ENCODE measurements at places on chromosomes 4 and X.

DNA sequence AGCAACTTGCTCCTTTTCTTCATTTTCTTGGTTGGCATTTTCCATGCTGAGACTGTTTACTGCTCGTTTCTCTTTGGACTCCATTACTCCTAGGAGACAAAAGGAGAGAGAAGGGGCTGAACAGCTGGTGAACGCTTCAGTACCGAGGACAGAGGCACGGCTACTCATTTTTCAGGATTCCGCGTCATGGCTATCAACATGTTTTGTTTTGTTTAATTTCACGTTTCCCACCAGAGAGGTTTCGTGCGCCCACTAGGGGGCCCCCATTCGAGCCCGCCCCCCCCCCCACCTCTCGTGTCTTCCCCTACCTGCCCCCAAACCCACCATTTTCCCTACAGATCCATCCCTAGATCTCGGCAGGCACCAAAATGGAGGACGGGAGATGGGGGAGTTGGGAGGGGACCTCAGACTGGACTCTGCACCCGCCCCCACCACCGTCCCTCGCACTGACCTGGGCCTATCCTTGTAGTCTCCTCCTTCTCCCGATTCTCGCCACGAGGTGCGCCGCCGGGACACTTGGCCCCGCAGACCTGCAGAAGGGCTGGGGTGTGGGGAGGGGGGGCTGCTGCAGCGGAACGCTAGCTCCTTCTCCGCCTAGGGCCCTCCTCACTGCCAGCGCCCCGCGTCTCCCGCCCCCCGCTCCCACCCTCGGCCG is 653 bp downstream of the BEX1 start:
- peak; percentile 26 for DNase-seq

DNA sequence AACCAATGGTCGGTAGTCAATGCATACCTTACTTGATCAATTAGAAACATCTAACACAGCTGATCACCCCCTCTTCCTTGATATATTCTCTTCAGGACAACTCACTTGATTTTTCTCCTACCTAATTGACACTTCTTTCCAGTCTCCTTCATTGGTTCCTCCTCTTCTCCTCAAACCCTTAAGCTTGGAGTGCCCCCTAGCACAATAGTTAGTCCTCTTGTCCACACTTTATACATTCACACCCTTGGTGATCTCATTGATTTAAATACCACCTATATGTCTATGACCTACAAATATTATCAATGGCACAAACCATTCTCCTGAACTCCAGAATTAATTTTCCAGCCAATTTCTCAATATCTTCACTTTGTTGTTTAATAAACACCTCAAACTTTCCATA is 724.0 kb downstream of the ADGRL3 start:
- DNase-seq: no peak

DNA sequence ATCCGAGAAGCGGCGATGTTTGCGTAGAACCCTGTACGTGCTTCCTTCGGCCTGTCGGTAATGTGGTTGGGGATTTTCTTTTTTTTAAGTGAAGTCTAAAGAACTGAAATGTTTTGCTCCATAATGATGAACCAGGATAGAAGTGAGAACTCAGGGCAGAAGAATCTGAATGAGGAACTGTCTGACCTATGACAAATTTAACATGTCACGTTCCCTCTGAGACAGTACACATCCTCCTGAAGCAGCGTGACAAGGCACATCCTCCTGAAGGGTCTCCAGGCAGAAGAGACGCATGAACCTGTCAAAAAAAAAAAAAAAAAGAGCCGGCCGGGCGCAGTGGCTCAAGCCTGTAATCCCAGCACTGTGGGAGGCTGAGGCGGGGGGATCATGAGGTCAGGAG is 6.2 kb downstream of the CSF2RA start:
- no peak for DNase-seq

DNA sequence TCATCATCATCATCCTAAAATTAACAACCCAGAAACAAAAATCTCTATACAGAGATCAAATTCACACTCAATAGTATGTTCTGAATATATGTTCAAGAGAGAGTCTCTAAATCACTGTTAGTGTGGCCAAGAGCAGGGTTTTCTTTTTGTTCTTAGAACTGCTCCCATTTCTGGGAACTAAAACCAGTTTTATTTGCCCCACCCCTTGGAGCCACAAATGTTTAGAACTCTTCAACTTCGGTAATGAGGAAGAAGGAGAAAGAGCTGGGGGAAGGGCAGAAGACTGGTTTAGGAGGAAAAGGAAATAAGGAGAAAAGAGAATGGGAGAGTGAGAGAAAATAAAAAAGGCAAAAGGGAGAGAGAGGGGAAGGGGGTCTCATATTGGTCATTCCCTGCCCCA is 32.3 kb downstream of the CYBB start:
- no peak for DNase-seq

DNA sequence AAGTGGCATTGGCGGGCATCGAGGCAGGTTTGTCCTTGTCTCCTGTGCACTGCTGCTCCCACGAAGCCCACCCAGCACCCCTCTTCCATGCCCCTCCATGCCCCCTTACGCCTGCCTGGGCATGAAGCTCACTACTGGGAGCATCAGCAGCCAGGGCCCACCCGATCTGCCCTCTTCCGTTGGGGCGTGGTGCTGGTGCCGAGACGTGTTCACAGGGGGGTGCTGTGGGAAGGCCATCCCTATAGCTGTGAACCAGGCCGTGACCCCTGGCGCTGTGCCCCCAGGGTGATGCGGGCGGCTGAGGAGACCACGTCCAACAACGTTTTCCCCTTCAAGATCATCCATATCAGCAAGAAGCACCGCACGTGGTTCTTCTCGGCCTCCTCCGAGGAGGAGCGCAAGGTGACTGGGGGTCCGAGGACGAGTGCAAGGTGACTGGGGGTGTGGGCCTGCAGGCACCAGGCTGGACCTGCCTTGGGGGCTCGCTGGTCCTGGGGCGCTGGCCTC is 19.3 kb upstream of the ADD1 start:
- DNase-seq: no peak

GRCh38 chrX:10310511-10310910 is 153.7 kb downstream of the CLCN4 start:
- no peak for DNase-seq

DNA sequence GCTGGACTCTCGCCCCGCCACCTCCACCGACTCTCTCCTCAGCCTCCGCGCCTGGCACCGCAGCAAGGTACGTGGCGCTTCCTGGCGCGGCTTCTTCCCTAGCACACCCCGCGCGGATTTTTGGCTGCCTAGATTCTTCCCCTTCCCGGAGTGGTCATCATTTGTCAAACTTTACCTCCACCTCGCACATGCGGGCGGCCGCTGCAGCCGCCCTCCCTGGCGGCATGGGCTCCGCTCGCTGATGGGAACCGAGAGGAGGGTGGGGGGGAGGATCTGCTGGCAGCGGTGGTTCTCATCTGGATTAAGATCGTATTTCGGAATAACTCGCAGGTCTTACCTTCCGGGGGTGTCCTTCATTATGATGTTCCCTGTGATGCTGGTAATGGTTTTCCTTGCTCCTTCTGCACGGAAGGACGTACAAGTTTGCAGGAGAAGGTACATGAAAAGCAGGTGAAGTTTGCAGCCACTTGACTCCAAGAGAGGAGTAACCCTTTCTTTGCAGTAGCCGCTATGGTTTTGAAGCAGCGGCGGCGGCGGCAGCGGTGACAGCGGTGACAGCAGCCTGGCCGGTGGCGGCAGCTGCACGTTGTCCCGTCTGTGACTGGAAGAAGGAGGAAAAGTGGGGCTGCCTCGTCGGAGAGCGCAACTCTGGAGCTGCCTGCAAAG is 2183.9 kb upstream of the TENM3 start:
- peak; percentile 8 for DNase-seq

DNA sequence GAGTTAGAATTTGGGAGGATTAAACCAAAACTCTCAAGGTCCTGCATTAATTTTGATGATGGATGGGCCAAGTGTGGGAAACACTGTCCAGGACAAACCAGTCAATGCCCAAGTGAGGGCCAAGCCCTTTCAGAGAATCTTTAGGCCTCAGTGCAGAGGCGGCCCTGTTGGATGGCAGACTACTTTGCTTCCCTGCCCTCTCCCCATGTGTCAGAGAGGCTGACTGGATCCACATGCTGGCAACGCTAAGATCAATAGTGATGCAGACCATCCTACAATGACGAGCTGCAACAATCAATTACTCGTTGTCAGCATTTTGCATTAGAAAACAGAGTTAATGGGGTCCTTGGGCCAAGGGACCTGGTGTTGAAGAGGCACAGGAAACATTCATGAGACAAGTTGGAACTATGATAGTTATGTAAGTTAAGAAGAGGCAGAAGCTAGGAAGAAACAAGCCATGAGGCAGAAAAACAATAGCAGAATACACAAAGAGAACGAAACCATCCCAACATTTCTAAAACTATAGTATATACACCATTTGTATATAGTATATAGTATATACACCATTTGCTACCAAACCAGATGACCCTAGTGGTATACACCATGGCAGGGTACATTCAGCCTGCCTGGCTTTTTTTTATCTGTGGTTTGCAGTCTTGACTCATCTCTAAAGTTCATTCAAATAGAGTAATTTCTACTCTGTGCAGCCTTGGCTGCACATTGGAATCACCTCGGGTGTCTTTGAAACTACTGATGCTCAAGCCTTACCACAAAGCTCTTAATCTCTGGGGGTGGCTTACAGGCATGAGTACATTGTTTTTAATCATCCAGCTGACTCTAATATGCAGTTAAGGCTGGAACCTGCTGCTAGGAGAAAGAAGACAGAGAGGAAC is 147.7 kb upstream of the GYPA start:
- no peak for DNase-seq

DNA sequence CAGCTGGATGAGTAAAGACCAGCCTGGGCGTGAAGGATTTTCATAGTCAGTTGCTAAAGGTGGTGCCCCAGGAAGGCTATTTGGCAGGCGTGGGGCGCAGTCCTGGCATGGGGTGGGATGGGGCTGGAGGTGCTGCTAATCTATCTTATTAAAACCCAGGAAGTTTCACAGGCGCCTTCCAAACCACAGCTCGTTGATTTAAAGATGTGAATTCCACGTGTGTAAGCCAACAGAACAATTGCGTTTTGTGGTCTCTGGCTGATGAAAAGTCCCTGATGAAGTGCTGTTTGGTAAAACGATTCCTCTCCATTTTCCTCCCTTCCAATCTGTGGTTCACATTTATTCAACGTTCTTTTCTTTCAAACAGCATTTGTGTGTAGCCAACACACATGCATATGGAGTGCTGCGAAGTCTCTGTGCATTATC is 105.0 kb downstream of the TBL1X start:
- peak; percentile 87 for DNase-seq

DNA sequence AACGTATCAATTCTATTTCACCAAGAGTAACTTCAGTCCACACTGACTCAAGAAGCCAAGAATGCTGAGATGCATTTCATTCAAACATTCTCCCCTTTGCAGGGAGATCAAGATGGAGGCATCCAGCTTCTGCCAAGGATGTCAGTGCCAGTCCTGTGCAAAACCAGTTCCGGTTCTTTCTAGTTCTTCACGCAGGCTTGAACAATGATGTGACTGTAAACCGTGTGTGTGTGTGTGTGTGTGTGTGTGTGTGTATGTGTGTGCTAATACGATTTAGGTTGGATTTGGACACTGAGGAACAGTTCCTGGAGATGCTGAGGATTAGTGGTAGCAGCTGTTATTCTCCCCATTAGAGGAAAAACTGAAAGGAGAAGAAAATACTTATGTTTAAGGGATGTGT is at the start of gene REELD1:
Gene REELD1 (plus strand): TSS at position 301 of the 400 bp plus-strand sequence. CDS start 2,415 bp downstream, outside the sequence.
- DNase-seq: no peak

- DNase-seq: peak; percentile 8
These were observed 64.5 kb upstream of the PDE5A start for GRCh38 chr4:119693126-119693525.

GRCh38 chr4:69896530-69897116 is 34.2 kb upstream of the CSN1S1 start:
- peak; percentile 62 for DNase-seq

DNA sequence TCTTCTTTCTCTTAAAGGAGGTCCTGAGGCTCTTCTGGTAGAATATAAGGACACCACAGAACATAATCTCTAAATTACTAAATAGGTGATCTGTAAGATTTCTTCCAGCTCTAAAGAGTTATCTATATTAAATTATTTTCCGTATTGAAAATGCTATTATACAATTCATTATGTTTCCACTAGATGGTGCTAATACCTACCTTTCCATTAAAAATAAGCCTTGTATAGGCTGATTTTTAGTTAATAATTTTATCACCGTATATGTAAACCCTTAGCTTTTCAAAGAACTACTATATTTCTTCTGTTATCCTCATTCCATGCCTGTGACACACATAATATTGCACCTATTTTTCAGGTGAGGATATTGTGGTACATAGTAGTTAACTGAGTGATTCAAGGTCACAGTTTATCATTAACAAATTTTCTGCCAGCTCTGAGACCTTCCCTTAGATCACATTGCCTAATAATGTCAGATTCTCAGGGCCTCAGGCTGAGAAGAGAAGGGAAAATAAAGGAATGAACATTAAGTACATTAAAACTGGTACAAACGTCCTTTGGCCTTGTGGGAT is 138.8 kb downstream of the TEX11 start:
- DNase-seq: peak; percentile 5

- no peak for DNase-seq
These were observed 59.6 kb downstream of the SMIM31 start for GRCh38 chr4:164813554-164813953.

GRCh38 chr4:4558881-4559280 is 17.0 kb upstream of the STX18 start:
- no peak for DNase-seq

DNA sequence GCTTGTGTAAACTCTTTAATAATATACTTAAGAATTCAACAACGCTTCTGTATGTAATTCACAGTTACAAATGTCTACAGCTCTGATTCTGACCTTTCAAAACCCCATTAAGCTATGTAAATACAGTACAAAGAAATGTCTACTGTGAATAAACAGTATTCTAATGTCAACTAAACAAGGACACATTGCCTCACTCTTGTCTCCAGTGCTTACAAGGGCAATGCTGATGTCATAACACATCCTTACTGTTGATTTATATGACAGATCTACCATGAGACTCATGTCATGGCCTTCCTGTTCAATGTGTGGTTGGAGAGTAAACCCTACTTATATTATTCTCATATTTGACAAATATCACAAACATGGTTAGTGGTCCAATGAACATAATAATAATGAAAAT is 256.1 kb upstream of the ADGRL3 start:
- no peak for DNase-seq

- no peak for DNase-seq
These were observed 236.7 kb upstream of the GATB start for GRCh38 chr4:151997461-151997860.

DNA sequence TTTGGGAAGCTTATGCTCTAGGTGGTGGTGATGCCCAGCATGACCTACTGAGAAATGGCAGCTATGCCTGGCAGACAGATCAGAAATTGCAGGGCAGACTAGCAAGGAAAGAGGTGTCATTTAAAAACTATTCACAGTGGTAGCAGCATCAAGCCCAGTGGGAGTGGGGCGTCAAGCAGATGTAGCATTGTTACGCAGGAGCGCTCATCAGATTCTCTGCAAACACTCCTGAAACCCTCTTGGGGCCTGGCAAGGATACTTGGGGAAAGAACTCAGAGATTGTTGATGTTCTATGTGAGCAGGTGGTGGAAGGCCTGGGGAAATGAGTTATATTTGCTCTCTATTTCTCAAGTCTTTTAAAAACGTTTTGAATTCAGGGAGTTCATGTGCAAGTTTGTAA is 437.6 kb downstream of the RAPGEF2 start:
- no peak for DNase-seq

All from fibroblast of lung (primary cell).